ENCODE measurements at places on chromosomes 6 and 20. TPM values are rescaled to one million over a fixed set of nuclear protein-coding genes. Genes with fewer than 3 reads are reported as not detected.

The RNASET2 gene
- total RNA-seq = 28.2 TPM

The OTOR gene
- not detected for total RNA-seq

The IDH3B gene
- total RNA-seq = 114 TPM

The ITPA gene
- total RNA-seq = 70.2 TPM

The PPARD gene
- 13.9 TPM for total RNA-seq
